T-helper 2 cell treated with Interferon-gamma antibody and Interleukin-4, amounts not matched to agents 5 μg/mL and 100 μg/mL, for 36 hours (primary cell): ENCODE measurements at places on chromosomes 7 and 10.
A peak's percentile ranks its signal among the peaks of the same experiment; 100 is the strongest.

GRCh38 chr7:28246921-28247461 lies 66.4 kb upstream of the JAZF1 start:
- DNase-seq = no peak

- no peak for DNase-seq
These were observed 289.0 kb downstream of the TWIST1 start for GRCh38 chr7:18828260-18828993.

- DNase-seq = no peak
These were observed 8.5 kb downstream of the ANKRD22 start for GRCh38 chr10:88843171-88843570.

DNA sequence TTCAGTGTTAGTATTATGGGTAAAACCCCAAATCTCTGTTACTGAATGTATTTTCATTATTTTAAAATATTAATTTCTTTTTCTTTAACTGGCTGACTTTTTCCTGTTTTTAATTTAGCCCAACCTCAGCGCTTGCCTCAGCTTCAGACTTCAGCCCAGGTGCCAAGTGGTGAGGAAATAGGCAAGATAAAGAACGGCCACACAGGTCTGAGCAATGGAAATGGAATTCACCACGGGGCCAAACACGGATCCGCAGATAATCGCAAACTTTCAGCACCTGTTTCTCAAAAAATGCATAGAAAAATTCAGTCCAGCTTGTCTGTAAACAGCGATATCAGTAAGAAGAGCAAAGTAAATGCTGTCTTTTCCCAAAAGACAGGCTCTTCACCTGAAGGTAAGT lies 57.5 kb downstream of the MDFIC start:
- DNase-seq = no peak

- DNase-seq = no peak
These were observed 31.5 kb downstream of the MTURN start for GRCh38 chr7:30166155-30166840.

GRCh38 chr10:78363190-78363589 lies 329.5 kb downstream of the RPS24 start:
- DNase-seq = no peak

DNA sequence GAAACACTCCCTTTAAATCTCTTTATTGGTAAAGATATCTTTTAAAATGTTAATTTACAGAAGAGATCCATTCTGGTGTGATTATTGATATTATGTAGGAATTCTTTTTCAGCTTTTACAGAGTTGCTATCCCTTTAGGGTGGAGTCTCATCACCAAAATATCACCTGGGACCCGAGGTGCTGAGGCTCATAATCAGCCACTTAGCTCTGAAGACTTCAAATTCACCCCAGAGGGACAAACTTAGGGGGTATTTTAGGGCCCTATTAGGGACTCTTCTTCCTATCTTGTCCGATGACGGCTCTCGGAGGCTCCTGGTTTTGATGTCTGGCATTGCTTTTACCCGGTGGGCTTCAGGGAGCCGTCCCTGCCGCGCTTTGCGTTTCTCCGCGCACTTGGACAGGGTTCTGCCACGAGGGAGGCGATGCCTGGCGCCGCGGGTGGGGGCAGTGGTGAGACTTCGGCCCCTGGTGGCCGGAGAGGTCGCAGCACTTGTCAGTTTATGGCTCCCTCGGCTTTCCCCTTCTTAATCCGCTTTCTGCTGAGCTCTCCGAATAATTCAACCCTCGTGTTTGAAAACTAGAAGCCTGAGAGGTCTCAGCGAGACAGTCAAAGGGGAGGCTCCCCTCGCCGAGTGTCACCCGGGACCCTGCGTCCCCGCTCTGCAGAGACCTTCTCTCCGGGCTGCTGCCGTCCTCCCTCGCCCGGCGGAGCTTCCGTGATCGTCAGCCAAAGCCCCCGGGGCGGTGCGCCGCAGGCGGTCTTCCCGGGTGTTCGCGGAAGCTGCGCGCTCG lies 27.8 kb downstream of the RBM20 start:
- peak; percentile 63 for DNase-seq

DNA sequence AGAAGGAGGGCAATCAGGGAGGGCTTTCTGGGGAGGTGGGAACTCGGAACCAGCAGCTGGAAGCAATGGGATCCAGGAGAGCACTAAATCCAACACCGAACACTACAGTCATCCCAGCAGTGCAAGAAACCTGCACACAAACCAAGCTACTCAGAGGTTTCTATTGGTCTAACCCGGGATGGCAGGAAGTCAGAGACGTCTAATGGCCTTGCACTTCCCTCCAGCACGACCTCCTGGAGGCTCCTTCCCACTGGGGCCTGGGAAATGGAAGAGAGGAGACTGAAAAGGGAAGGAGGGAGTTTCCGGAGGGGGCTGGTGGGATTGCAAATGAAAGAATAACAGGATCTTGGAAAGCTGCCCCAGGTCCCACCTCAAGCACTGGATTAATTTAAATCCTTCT lies 56.3 kb downstream of the TEX36 start:
- no peak for DNase-seq

GRCh38 chr10:78450807-78451485 lies 417.3 kb downstream of the RPS24 start:
- no peak for DNase-seq

DNA sequence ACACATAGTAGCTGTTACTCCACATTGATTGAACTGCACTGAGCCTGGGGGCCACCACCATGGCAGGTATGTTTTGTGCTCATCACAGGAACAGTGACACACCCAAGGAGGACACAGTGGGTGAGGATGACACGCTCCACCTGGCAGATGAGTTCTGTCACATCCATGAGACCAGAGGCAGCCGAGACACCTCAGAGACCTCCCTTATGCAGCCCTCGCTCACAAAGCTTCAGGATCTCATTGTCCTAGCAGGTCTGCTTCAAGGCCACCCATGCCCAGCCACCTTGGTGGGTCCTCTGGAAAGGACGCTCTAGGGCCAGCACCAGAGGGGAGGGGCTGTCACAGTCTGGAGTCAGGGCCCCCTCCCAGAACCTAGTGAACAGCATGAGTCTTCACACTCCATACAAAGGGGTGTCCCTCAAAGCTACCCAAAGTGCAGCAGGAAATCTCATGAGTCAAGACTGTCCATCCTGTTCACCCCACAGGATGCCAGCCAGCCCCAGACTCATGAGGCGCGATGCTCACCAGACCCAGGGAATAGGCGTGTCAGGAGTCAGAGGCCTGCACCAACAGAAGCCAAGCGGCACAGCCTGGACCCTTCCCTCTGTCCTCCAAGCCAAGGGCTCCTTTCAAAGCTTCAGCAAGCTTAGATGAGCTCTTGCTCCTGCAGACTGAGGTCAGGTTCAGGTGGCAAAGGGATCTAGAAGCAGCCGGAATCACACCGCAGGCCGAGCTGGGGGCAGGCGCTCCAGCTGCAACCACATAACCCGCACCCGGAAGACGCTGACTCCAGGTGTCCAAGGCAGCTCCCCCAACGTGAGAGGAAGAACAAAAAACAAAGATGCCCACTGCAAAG lies 9.6 kb downstream of the FAM53B start:
- no peak for DNase-seq

GRCh38 chr7:22997871-22998518 lies 15.9 kb downstream of the HYCC1 start:
- no peak for DNase-seq

- no peak for DNase-seq
These were observed 208.5 kb downstream of the TRIL start for GRCh38 chr7:28749638-28750037.

DNA sequence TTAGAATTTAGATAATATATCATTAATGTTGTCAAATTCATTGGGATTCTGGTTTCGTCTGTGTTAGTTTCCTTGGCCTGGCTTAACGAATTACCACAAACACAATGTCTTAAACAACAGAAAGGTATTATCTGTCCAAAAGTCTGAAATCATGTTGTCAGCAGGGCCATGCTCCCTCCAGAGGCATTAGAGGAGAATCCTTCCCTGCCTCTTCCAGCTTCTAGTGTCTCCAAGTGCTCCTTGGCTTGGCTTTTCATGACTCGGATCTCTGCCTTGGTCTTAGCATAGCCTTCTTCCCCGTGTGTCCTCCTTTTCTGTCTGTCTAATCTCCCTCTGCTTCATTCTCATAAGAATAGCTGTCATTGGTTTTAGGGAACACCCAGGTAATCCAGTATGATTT lies 482.5 kb downstream of the SEMA3D start:
- DNase-seq = no peak

GRCh38 chr10:114392112-114392835 lies 12.0 kb downstream of the AFAP1L2 start:
- DNase-seq = no peak

GRCh38 chr7:39664057-39664456 lies 40.7 kb downstream of the RALA start:
- DNase-seq = no peak

- no peak for DNase-seq
These were observed 390.7 kb downstream of the DPP6 start for GRCh38 chr7:154442939-154443338.

- no peak for DNase-seq
These were observed 58.1 kb downstream of the CAV1 start for GRCh38 chr7:116582806-116583444.

- DNase-seq = no peak
These were observed 17.9 kb downstream of the PDK4 start for GRCh38 chr7:95578299-95578855.

DNA sequence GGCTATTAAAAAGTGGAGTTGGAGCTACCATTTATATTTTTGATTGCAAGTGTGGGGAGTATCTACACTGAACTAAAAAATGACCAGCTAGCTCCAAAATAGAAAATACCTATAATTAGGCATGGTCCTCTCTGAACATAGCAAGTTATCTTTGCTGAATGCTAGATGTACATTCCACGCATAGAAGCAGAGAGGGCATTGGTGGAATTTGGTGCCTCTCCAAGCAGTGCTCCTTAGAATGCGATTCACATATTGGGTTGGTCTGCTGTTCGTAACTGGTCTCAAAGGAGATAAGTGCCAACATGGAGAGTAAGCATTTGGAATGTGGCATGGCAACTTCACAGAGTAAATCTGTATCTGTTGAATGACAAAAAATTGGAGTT lies 196.2 kb downstream of the PTN start:
- DNase-seq = no peak

- no peak for DNase-seq
These were observed 38.1 kb upstream of the XPNPEP1 start for GRCh38 chr10:109961174-109962001.

DNA sequence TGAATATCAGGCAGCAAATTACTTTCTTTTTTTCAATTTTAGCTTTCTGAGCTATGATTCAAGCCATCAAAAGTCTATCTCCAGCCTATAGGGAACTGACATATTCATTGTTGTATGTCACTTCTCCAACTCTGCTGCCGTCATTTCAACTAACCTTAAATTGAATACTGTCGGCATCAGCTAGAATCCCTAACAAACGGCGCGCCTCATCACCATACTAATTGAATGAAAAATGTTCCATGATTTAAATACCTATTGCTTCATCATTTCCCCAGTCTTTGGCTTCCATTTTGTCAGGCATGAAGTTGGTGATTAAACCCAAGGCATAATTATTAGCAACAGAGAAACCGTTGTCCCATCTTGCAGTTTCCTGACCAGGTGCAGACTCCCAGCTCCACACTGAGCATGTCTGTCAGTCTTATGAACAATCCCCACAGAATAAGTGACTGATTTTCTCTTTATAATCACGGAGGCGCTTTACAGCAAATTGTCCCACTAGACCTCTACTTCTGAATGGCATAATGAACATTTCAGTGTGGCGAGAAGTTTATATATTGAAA lies 83.5 kb upstream of the NPY start:
- DNase-seq = no peak

DNA sequence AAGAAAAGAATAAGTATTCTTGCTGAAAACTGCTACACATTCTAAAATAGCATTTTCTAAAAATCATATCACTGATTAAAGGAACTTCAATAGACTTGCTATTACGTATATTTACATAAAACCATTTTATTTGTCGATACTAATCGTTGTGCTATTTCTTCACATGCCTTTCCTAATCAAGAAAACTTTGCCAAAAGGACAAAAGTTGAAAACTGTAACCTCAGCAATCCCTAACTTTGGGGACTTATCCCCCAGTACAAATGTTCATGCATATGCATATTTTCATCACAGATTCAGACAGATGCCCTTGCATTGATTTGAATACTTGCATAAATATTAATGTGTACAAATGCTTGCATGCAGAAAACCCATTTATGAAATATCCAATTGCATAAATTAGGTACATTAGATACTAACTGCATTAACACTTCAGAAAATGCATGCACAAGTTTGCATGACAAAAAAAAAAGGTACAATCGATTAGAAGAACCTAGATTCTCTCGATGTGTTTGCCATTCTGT lies 35.6 kb upstream of the NEBL start:
- DNase-seq = no peak

GRCh38 chr10:51266496-51266895 lies 192.2 kb downstream of the PRKG1 start:
- DNase-seq = no peak

- no peak for DNase-seq
These were observed 63.7 kb downstream of the TRUB1 start for GRCh38 chr10:115001506-115002381.

GRCh38 chr10:131073469-131074035 lies 238.0 kb downstream of the TCERG1L start:
- DNase-seq = no peak

GRCh38 chr10:13942035-13942434 lies 355.3 kb downstream of the PRPF18 start:
- no peak for DNase-seq

DNA sequence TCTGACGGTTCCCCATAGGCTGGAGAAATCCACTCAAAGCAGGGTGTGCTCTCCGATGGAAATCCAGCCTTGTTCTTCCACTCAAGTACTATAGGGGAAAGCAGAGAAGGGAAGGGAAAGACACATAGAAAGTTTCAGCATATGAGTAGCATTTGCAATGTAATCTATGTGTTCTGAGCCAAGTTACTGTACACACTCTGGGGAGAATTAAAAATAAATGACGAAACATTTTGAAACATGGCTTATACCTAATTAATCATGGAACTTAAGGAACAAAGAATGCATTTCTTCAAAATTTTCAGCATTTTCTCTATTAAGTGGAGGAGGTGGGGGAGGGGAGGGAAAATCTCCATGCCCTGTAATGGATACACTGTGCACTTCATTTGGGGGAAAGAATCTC lies 198.1 kb upstream of the HABP2 start:
- DNase-seq = no peak

DNA sequence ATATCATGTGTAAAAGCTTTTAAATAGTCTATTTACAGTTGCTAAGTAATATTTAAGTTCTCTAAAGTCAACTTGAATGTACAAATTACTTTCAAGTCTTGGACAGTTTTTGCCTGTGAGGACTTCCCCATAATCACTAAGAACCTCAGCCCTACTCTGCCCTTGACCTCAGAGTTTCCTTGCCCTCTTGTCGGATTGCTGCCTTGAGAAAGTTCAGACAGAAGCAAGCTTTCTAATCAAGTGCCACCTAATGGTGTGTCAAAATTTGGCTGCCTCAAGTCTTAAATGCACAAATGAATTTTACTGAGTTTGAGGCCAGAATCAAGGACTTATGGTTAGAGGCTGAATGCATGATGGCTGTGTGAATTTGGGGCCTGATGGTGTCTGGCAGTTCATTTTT lies 88.3 kb upstream of the KAT6B start:
- DNase-seq = no peak

- no peak for DNase-seq
These were observed 77.9 kb downstream of the MRPL32 start for GRCh38 chr7:43010061-43010460.
